ENCODE measurements at places on chromosomes 2 and 18.

- DNase-seq = no peak
Measured at GRCh38 chr2:102013206-102014040, 21.7 kb downstream of the IL1R2 start.

GRCh38 chr2:165203689-165204559 lies at the start of gene SCN3A:
TSS of gene SCN3A (minus strand) at chr2:165204050. CDS start at chr2:165176394, 27,656 bp downstream.
- peak; percentile 41 for DNase-seq

DNA sequence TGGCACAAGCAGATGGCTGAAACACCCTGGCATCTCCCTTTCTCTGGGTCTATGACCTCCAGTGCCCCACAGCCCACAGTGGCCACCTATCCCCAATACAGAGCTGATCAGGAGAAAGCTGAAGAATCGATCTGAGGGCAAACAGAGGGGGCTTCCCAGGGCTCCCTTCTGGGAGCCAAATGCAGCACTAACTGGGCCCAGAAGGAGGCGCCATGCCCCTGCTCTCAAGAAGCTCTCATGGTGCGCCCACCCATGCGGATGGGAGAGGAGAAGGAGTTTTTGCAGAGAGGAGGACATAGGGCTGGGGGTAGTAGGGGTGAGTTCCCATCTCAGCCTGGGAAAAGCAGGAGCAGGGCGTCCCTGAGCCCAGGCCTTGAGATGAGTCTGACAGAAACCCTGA lies 787.3 kb upstream of the RAB6C start:
- no peak for DNase-seq

DNA sequence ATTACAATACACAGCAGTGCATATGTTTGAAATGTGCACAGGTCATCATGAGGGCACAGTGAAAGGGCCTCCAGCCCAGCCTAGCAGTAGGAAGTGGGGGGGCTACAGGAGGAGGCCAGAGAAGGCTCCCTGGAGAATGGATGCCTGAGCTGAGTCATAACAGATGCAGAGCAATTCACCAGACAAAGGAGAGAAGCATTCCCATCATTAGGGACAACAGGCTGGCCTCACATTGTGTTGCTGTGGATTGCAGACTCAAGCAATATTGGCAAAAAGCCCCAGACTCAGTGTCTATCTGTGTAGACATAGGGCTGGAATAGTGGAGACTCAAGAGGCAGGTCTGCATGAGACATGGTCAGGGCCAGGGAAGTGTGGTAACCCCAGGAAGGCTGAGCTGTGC lies 329.9 kb downstream of the DLGAP1 start:
- DNase-seq = no peak

DNA sequence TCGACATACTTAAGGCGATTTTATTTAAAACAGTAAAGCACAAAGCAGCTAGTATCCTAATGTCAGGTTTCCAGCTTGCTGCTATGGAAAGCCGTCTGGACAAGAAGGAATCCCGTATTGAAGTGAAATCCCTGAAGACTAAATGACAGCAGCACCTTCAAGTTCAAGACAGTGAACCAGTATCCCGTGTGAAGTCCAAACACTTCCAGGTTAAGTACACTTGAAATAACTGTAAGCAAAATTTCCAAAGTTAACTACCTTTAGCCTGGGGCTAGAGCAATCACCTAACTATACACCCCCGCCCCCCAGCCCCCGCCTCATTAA lies 1.2 kb downstream of the MBOAT2 start:
- DNase-seq = peak; percentile 50

- no peak for DNase-seq
Measured at GRCh38 chr2:2748399-2749205, 417.5 kb upstream of the MYT1L start.

DNA sequence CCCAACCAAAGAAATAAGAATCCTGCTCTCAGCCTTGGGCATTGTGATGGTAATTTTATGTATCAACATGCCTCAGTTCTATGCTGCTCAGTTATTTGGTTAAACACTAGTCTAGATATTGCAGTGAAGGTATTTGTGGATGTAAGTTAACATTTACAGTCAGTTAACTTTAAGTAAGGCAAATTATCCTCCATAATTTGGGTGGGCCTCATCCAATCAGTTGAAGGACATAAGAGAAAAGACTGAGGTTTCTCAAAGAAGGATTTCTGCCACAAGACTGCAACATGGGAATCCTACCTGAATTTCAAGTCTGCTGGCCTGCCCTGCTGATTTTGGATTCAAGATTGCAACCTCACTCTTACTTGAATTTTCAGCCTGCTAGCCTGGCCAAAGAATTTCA lies 975.5 kb upstream of the ACVR2A start:
- DNase-seq = no peak

DNA sequence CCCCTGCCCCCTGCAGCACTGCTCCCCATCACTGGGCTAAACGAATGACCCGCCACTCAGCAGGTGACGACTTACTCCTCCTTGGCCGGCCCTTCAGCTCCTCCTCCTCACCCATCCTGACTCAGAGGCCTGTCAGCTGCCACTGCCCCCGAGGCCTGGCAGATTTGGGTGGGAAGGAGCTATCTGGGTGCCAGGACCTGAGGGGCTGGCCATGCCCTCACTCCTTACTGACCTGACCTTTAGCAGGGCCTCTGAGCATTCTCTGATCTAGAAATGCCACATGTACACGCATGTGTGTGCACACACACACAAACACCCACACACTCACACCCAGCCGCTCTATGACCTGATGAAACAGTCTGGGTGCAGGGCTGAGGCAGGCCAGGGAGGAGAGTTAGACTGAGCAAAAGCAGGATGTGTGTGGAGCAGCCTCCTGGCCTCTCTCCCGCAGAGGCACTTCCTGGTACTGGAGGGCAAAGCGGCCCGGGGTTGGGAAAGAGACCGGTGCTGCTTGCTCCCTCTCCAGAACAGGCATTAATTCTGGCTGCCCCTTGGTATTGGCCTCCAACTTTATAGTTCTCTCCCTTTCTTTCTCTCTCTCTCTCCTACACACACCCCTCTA lies 68.0 kb downstream of the ZFP36L2 start:
- DNase-seq = no peak

GRCh38 chr2:10876963-10877362 lies 34.8 kb upstream of the KCNF1 start:
- no peak for DNase-seq

GRCh38 chr2:1224901-1225300 lies 188.4 kb upstream of the TPO start:
- no peak for DNase-seq

GRCh38 chr2:101116841-101117552 lies 34.2 kb downstream of the TBC1D8 start:
- DNase-seq = no peak

DNA sequence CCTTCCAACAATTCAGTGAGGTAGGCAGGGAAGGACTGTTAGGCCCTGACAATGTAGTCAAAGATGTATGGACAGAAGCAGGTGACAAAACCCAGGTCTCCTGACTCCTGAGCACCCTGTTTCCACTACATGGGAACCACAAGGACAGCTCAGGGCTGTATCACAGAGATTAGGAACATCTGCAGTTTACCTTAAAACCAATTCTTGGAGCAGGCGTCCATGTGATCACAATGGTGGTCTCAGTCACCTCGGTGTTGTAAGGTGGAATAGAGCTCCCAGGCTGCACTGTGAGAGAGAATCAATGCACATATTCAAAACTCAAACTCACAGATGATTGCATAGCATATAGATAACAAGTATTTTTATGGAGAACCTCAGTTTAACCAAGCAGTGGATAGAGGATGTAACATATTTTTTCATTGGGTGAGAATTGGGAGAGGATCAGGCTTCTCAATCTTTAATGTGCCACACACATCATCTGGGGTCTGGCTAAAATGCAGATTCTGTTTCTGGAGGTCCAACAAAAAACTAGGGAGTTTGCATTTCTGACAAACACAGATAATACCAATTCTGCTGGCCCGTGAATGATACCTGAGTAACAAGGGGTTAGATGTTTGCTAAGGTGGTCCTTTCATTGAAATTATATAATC lies 36.7 kb downstream of the FN1 start:
- no peak for DNase-seq

DNA sequence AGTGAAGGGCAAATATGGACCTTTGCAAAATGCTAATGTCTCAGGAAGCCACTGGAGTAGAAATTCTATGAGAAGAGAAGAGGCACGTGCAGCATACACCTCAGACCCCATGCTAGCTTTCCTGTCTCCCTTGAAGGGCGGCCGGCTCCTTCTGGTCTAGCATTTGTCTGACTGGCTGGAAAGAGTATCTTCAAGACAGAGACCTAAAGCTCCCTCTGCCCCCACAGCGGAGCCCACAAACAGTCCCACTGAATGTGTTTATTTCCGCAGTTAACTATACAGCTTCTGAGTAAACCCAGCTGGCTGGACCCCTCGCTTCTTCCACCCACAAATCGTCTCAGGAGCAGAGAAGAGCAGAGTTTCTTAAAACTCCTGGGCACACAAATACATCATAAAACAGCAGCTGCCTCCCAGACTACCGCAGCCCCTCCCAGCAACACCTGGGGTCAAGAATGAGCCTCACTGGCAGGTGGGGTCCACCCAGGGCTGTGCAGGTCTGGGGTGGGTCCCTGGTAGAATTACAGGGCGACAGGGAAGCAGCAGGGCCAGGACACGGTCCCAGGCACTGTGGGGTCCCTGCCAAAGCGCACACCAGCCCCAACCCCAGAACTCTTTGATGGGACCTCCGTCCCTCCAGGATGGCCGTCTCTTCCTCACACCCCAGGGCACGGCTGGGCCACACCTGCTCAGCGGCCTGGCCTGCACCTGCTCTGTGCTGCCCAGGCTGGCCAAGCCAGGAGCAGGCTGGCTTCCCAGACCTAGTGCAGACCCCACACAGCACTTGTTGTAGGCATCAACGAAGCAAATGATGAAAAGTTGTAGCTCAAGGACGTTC lies 103.8 kb downstream of the PXDN start:
- no peak for DNase-seq

- DNase-seq = no peak
Measured at GRCh38 chr2:135132314-135132713, 80.2 kb downstream of the RAB3GAP1 start.

GRCh38 chr18:78676622-78677482 lies 302.8 kb upstream of the SALL3 start:
- no peak for DNase-seq

DNA sequence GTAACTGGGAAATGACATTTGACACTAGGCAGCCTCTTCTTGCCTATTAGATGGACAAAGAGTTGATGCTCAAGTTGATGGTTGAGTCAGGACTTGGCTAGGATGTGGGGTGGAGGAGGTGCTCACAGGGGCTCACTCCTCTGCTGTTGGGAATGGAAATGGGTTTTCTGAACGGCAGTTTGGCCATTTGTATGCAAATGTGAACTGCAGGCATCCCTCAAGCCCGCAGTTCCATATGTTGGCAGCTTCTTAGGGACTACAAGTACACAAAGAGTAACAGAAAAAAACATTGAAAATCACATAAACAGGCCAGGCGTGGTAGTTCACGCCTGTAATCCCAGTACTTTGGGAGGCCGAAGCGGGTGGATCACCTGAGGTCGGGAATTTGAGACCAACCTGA lies 80.8 kb downstream of the INPP5D start:
- DNase-seq = no peak

DNA sequence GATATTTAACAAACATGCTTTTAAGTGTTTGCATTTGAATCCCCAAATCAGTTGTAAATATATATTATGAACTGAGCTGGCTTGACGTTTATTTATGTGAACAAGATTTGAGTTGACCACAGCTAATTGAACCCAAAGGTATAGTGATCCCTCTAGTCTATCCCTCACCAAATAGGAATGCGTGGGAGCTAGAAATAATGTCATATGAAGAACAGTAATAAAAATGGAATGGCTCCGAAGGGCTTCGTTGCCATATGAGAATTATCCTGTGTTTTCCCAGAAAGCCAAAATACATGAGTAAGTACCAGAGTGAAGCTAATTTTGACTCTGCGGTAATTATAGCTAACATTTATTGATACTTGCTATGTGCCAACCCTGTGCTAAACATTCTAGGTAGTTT lies 142.7 kb downstream of the ADCYAP1 start:
- DNase-seq = no peak

DNA sequence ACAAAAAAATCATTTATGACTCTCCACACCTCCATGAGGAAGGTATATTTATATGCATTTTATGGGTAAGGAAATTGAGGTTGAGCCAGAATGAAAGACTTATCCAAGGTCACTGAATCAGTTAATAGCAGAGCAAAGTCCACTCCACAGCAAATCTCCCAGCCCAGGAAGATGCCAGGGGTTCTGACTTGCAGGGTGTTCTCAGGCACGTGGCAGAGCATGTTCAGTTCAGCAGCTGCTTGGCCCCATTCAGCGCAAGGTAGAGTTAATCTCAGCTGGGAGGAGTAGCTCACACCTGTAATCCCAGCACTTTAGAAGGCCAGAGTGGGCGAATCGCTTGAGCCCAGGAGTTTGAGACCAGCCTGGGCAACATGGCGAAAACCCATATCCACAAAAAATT lies 17.8 kb upstream of the DGKD start:
- no peak for DNase-seq

DNA sequence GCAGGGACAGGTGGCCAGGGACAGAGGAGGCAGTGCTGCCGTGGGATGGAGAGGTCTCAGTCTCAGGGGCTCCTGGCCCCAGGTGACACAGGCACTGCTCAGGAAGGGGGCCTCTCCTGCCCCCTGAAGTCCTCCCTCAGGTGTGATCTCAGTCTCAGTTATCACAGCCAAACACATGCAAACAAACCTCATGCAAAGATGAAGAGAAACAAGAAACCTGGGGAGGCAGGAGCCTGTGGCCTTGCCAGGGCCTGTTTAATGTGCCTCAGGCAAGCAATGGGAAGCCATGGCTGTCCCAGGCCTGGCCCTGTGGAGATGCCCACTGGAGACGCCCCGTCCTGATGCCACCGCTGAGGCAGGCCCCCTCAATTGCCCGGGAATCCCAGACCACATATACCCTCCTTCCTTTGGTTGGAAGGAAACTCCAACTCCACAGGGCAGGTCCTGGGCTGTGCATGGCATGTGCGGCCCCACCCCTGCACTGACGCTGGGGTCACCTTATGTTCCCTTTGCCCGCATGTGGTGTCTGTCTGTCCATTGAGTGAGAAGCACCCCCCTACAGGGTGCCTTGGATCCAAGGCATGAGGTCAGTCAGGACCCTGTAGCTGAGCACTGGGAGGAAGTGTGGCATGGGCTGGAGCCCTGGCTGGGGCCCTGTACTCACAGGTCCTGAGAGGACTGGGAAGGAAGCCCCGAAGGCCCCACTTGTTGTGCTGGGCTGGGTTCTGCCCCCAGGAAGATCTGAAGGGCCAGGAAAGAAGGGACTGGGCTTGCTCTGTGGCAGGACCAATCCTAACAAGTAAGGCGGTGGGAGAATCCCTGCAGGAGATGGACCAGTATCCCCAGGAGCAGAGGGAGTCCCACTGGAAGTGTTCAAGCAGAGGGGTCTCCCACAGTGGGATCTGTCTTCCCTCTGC lies 68.8 kb upstream of the RAB6C start:
- no peak for DNase-seq

GRCh38 chr2:79833235-79833878 lies 320.5 kb downstream of the CTNNA2 start:
- peak; percentile 15 for DNase-seq

GRCh38 chr2:142300517-142300916 lies 169.7 kb upstream of the LRP1B start:
- DNase-seq = no peak

GRCh38 chr2:237309011-237309410 lies 105.0 kb downstream of the COL6A3 start:
- DNase-seq = peak; percentile 50
